Stimulated activated CD4-positive, alpha-beta T cell treated with anti-CD3 and anti-CD28 coated beads, TNF-alpha, amount 100 ng/mL, for 4 hours (primary cell): ENCODE measurements at places on chromosomes 11 and 22.

DNA sequence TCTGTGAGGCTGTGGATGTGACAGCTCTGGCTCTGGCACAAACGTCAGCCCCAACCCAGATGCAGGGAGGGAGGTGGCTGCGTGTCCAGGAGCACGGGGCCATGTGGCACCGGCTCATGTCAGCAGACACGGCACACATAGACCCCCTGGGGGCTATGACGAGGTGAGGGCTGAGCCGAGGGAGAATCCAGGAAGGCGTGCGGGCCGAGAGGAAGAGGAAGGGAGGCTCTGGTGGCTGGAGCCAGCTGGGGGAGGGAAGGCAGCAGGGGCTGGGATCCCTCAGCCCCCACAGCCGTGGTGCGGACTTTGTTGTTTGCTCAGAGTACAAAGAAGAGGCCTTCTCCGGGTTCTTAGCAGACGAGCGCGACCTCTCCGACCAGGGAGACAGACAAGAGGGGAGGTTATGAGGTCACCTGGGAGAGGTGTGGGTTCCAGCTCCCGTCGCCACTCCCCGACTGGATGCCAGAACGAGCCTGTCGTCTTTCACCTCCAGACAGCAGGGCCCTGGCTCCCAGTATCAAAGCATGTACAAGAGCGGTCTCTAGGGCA, 46.1 kb downstream of the CDKN1C start:
- no peak for DNase-seq

GRCh38 chr11:122653916-122654585, 1.5 kb upstream of the UBASH3B start:
- DNase-seq, result no peak

- DNase-seq, result no peak
These were observed 328.7 kb upstream of the B3GAT1 start for GRCh38 chr11:134740590-134741261.

- peak; percentile 66 for DNase-seq
These were observed 61.8 kb downstream of the SLC22A12 start for GRCh38 chr11:64652586-64653387.

- DNase-seq, result no peak
These were observed 29.8 kb upstream of the BMAL1 start for GRCh38 chr11:13247606-13248296.

- DNase-seq, result no peak
These were observed 35.4 kb downstream of the CD82 start for GRCh38 chr11:44600839-44601383.

- no peak for DNase-seq
These were observed 101.1 kb downstream of the NELL1 start for GRCh38 chr11:20770414-20770946.

- DNase-seq, result no peak
These were observed 9.9 kb upstream of the AIFM3 start for GRCh38 chr22:20957102-20957682.

- no peak for DNase-seq
These were observed 6.9 kb upstream of the NEAT1 start for GRCh38 chr11:65415499-65416340.

GRCh38 chr11:122984186-122985011, 2.8 kb upstream of the BSX start:
- no peak for DNase-seq

- no peak for DNase-seq
These were observed 6.9 kb downstream of the SMPD1 start for GRCh38 chr11:6397156-6397555.

- DNase-seq, result no peak
These were observed 37.0 kb downstream of the PDE2A start for GRCh38 chr11:72637198-72637597.

DNA sequence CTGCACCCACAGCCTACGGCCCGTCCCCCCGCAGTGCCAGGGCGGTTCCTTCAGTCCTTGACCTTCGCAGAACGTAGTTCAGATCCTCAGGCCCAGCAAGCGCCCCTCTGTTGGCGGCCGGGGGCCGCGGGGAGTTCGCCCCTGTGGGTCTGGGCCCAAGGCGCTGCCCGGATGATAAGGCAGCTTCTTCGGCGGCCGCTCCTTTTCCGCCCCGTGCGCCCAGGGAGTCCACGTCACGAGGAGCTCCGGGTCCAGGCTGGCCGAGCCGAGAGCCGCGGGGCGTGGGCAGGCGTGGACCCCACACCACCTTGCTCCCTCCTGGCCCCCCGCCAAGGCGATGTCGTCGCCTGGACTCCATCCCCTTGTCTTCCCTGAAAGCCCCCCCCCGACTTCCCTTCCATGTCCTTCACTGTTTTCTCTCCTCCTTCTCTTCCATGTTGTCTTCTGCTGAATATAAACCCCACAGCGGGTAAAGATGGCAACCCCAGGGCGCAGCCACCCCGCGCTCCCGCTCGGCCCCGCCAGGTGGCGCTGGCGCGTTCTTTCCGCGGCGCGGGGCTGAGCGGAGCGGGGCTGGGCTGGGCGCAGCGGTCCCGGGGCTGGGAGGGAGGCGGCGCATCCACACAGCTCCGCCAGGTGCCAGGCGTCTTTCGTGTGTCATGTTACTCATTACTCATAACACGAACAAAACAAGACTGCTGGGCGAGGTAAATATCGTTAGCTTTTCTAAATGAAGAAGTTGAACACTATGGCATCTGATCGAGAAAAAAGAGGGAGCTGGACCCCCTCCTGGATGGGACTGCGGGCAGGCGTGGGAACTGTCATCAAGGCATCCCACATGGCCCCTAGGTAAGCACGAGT, 321.0 kb downstream of the NTM start:
- DNase-seq, result no peak

DNA sequence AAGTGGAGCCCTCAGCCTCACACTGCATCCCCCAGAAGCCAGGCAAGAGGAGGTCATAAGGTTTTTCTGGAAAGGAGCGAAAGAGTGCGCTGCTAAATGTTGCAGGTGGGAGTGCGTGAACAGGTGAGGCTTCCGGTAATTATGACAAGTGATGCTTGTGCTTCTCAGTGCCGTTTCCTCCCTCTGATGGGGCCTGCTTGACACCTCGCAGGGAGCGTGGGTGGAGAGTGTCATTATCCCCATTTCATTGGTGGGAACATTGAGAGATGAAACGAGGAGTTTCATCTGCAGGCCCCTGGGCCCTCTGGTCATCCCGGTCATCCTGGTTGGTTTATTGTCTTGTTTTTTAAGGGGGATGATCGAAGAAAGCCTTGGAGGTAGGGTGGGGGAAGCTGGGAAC, 57.5 kb downstream of the BCR start:
- peak; percentile 31 for DNase-seq

DNA sequence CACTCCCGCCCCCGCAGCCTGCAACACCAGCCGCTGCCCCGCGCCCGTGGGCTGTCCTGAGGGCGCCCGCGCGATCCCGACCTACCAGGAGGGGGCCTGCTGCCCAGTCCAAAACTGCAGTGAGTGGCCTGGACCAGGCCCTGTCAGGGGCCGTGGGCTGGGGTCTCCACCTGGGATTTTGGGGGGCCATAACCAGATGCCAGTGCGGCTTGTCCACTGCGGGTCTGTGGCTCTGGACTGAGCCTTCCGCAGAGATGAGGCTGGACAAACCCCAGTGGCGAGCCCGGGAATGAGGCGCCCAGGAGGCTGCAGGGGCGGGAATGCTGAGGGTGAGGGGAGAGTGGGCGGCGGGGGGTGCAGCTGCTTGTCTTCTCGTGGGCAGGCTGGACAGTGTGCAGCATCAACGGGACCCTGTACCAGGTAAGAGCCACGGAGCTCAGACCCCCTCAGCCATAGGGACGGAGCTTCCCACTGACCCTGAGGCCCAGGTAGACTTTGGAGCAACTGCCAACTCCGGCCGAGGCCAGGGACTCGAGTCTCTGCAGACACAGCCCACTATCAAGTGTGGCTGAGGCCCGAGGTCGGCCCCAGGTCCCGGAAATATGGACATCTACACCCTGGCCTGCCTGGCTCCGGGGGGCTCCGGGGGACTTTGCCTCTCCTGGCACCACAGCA, 24.8 kb upstream of the MUC5B start:
- DNase-seq, result no peak

DNA sequence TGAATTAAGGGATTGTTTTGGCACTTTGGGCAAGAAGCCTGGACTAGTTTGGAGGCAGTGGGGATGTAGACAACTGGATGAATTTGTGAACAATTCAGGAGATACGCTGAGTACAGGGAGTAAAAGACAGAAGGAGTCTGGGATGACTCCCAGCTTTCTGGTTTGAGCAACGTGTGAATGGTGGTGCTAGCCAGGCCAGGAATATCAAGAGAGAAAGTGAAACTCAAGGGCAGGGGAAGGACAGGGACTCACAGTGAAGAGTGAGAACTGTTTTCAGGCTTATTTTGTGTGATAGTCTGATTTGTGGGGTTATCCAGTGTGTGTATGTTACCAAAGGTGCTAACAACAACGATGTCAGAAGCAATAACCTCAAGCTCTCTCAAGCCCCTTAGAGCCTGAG, 15.9 kb downstream of the CHRM1 start:
- no peak for DNase-seq

DNA sequence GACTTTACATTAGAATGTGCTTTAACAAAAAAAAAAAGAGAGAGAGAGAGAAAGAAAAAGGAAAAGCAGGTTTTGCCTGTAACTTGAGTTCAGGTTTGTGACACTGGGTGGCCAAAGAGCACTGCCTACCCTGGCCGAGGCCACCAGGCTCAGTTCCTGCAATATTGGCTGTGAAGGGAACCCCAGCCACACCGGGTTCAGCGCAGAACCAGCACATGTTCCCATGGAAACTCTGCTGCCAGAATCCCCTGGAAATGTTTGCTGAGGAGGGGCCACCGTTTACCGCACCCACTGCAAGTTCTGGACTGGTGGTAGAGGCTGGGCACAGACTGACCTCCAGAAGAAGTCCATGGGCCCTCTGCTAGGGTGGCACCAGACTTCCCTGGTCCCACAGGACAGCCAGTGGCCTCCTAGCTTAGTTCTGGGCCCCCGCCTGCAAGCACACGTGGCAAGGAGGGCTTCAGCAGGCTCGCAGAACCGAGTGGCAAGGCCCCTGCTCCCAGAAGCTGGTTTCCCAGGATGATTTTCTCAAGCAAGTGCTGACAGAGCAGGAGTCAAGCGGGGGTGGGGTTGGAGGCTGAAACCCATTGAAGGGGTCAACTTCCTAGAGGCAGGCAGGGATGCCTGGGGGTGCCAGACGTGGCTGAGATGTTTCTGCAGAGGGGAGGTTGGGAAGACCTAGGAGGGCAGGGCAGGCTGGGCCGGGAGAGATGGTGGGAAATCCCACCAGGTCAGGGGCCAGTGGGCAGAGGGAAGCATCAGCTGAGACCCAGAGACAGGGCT, 51.2 kb downstream of the NFAM1 start:
- DNase-seq, result no peak

GRCh38 chr11:92886243-92886905, 83.1 kb upstream of the MTNR1B start:
- no peak for DNase-seq

DNA sequence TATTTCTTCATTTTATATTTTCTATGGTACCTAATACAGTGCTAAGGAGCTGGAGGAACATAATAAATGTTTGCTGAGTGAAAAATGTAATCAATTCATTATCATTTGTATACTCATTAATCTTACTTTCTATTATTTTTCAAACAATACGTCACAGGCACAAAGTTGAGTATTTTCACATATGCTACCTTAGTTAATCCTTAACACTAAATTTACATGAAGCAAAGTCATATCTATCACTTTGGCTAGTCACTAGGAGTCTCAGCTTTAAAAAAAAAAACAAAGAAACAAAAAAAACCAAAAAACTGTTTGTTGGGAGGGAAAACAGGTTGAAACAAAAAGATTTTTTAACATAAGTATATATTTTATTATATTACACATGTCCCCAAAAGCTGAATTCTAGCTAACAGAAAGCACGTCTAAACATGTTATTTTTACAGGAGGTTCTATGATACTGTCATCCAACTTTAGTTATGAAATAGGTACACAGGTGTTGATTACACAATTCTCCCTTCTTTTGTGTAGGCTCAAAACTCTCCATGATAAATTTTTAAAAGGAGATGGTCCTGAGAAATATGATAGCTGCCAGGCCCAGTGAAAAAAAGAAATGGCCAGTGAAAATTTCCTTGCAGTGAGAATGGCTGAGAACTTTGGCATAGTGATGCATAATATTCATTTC, 14.3 kb downstream of the HPS5 start:
- no peak for DNase-seq

- no peak for DNase-seq
These were observed 66.8 kb downstream of the LARGE1 start for GRCh38 chr22:33853200-33854097.

GRCh38 chr11:36443661-36444060, 66.4 kb downstream of the TRAF6 start:
- no peak for DNase-seq

DNA sequence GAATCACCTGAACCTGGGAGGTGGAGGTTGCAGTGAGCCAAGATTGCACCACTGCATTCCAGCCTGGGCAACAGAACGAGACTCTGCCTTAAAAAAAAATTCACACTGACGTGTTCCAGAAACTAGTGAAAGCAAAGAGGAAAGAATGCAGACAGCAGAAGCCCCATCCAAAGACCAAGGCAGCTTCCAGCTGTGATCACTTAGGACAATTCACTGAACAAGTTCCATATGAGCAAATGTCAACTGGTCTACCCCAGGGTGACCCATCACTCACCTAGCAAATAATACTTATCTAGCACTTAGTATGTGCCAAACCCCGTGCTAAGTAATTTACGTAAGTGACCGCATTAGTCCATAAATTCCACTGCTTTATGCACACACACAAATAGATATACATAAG, 138.9 kb downstream of the LARGE1 start:
- no peak for DNase-seq

- no peak for DNase-seq
These were observed 17.4 kb downstream of the ANKK1 start for GRCh38 chr11:113404859-113405430.

GRCh38 chr11:12069066-12069676, 41.2 kb upstream of the MICAL2 start:
- no peak for DNase-seq

DNA sequence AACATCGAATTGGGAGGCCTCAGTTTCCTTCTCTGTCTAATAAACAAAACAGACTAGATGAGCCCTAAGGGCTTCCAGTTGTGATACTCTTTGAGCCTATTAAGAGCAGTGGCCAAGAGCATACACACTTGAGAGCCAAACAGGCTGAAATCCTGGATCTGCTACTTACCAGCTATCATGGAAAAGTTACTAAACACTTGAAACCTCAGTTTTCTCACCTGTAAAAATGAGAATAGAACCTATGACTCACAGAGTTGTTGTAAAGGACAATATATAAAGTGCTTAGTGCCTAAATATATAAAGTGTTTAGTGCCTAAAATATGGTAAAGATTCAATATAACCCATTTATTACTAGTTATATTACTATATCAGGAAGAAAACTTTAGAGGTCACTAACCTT, 23.7 kb upstream of the GDPD4 start:
- no peak for DNase-seq

DNA sequence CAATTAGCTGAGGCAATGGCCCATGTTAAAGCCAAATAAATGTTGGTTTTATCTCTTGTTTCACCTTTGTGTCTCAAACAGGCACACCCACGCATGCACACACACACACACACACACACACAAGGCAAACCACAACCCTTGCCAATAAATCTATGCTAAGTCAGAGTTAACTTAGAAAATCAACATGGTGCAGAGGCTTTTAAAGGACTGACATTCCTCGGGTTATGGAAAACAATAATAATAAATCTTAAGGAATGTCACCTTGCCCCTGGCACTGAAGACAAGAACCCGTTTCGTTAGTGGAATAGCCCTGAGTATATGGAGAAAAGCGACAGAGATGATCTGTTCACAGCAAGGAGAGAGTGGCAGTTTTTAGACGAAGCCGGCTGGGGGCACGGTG, 326.3 kb downstream of the NTM start:
- DNase-seq, result no peak
